ENCODE measurements at places on chromosomes 2 and 18. TPM values are rescaled to one million over a fixed set of nuclear protein-coding genes. Genes with fewer than 3 reads are reported as not detected.

ST8SIA5 gene
- total RNA-seq: 0.75 TPM

LRP2 gene
- 54.2 TPM for total RNA-seq

ARHGEF33 gene
- total RNA-seq: 0.83 TPM

NOSTRIN gene
- total RNA-seq: 0.90 TPM

INPP5D gene
- 9.4 TPM for total RNA-seq

DES gene
- total RNA-seq: 37.0 TPM

RAD51AP2 gene
- 0.18 TPM for total RNA-seq

SULT1C4 gene
- total RNA-seq: 17.5 TPM

ZNF407 gene
- total RNA-seq: 22.1 TPM

DNA sequence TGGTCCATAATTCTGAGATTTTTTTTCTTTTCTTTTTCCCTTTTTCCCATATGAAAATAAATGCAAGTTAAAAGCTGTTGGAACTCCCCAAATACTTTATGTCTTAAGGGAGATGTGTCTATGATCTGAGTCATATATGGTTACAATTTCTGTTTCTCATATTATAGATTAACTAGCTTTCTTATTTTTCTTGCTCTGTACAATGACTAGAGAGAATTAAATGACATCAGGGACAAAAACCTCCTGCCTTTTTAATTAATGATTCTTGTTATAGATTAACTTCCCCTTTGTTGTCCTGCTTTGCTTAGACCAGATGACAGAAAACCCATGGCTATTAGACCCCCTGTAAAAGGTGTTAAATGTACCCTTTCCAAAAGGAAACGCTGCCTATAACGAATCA is 643.9 kb upstream of the NXPH2 start:
- no peak for DNase-seq
- no peaks in the 10 kb centered on the region for H3K27me3 ChIP-seq
- no peak overlapping the region for H3K4me3 ChIP-seq
- H3K27ac ChIP-seq: no peak overlapping the region
- H3K4me1 ChIP-seq: peaks cover 9% of the 10 kb centered on the region
- no peaks in the 10 kb centered on the region for H3K36me3 ChIP-seq

DNA sequence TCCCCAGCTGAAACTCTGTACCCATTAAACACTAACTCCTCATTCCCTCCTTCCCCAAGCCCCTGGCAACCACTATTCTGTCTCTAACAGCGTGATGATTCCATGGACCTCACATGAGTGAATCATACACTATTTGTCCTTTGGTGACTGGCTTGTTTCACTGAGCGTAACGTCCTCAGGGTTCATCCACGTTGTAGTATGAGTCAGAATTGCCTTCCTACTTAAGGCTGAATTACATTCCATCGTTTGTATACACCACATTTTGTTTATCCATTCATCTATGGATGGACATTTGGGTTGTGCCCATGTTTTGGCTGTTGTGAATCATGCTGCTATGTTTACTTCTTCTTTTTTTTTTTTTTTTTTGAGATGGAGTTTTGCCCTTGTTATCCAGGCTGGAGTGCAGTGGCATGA is 19.6 kb upstream of the CABLES1 start:
- H3K4me3 ChIP-seq: no peak overlapping the region
- H3K4me1 ChIP-seq: peaks cover 11% of the 10 kb centered on the region
- no peaks in the 10 kb centered on the region for H3K36me3 ChIP-seq
- no peak overlapping the region for H3K27ac ChIP-seq

GRCh38 chr18:23200756-23201155 is 65.5 kb downstream of the CABLES1 start:
- H3K27me3 ChIP-seq: no peaks in the 10 kb centered on the region
- DNase-seq: no peak
- H3K4me3 ChIP-seq: no peak overlapping the region
- H3K4me1 ChIP-seq: peaks cover 28% of the 10 kb centered on the region
- H3K27ac ChIP-seq: no peak overlapping the region

- DNase-seq: no peak
- H3K36me3 ChIP-seq: no peaks in the 10 kb centered on the region
- peaks cover 19% of the 10 kb centered on the region for H3K4me1 ChIP-seq
- H3K27ac ChIP-seq: no peak overlapping the region
These were observed 5.0 kb upstream of the DGKD start for GRCh38 chr2:233349005-233349998.

- H3K27me3 ChIP-seq: no peaks in the 10 kb centered on the region
- H3K4me1 ChIP-seq: no peaks in the 10 kb centered on the region
These were observed 29.4 kb downstream of the KANSL3 start for GRCh38 chr2:96608469-96609455.

GRCh38 chr2:232543491-232543890 is 4.0 kb downstream of the CHRNG start:
- DNase-seq: no peak
- H3K4me1 ChIP-seq: peaks cover 9% of the 10 kb centered on the region
- H3K27ac ChIP-seq: no peak overlapping the region
- no peaks in the 10 kb centered on the region for H3K27me3 ChIP-seq
- H3K36me3 ChIP-seq: peaks cover 32% of the 10 kb centered on the region

DNA sequence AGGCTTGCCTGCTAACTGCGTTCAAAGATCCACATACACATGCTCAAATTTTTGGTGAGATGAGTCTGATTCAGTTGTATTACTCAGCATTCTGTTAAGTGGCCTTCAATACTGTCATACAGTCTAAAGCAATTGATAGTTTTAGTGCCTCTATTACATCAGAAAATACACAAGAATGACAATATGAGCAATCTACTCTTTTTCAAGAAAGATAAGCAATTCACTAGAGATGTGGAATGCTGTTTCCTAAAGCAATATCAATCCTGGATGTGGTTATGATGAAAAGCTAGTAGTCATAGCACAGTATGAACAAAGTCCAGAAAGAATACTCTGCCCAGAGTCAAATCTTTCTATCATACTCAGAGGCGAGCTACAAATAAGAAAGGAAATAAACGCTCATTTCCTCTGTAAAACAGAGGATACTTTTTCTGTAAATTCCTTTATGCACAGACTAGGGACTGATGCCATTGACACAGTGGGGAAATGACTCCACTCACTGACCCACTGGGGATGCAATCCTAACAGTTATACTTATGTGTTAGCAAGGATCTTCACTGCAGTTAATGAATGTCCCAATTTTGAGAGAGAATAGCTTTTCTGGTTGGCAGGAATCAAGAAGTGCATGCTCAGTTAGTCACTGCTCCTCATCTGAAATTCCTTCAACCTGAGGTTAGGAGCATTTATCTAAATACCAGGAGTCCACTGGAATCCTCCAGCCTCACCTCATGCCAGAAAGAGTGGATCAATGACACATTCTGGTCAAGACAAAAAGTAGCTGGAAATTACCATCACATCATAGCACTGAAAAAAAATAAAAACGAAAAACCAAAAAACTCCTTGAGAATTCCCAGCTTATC is 83.3 kb downstream of the PDE11A start:
- H3K27ac ChIP-seq: no peak overlapping the region
- H3K4me1 ChIP-seq: no peaks in the 10 kb centered on the region
- no peak overlapping the region for H3K4me3 ChIP-seq
- no peak for DNase-seq

DNA sequence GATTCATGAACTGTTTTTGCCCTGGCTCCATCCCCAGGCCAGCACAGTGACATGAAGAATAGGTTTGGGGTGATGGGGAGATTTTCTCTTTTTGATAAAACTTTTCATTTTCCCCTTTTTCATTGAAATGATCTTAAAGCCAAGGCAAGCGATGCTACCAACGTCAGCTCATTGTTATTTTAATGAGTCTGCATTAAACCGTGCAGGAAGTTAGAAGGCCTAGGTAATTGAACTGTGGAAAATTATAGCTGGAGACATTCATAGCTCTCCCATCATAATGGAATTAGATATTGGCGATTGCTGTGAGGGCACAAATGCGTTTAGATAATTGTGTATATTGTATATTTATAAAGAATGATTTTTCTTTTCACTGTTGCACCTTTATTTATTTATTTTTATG is 33.2 kb downstream of the SMARCAL1 start:
- H3K27me3 ChIP-seq: no peaks in the 10 kb centered on the region
- peaks cover 62% of the 10 kb centered on the region for H3K36me3 ChIP-seq
- no peaks in the 10 kb centered on the region for H3K4me1 ChIP-seq
- DNase-seq: no peak
- no peak overlapping the region for H3K27ac ChIP-seq
- H3K4me3 ChIP-seq: no peak overlapping the region

- H3K4me1 ChIP-seq: peaks cover 18% of the 10 kb centered on the region
- peak overlapping the region; percentile 94 for H3K4me3 ChIP-seq
These were observed 440 bp upstream of the UGGT1 start for GRCh38 chr2:128090575-128090944.

DNA sequence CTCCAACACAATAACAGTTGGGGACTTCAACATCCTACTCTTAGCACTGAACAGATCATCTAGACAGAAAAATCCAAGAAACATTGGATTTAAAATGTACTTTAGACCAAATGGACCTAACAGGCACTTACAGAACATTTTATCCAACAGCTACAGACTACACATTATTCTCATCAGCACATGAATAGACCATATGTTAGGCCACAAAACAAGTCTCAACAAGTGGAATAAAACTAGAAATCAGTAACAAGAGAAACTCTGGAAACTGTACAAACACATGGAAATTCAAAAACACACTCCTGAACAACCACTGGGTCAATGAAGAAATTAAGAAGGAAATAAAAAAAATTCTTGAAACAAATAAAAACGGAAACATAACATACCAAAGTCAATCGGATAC is 117.5 kb downstream of the ACVR1 start:
- H3K4me3 ChIP-seq: no peak overlapping the region
- H3K27me3 ChIP-seq: no peaks in the 10 kb centered on the region
- peaks cover 88% of the 10 kb centered on the region for H3K36me3 ChIP-seq
- no peak for DNase-seq
- no peak overlapping the region for H3K27ac ChIP-seq
- H3K4me1 ChIP-seq: no peaks in the 10 kb centered on the region

- peaks cover 6% of the 10 kb centered on the region for H3K36me3 ChIP-seq
- no peak for DNase-seq
- H3K4me1 ChIP-seq: peaks cover 33% of the 10 kb centered on the region
These were observed 37.3 kb downstream of the RNU4ATAC start for GRCh38 chr2:121567957-121568409.

GRCh38 chr2:174914853-174915760 is 90.1 kb downstream of the CHN1 start:
- no peaks in the 10 kb centered on the region for H3K4me1 ChIP-seq
- H3K4me3 ChIP-seq: no peak overlapping the region
- no peak overlapping the region for H3K27ac ChIP-seq
- no peaks in the 10 kb centered on the region for H3K27me3 ChIP-seq

GRCh38 chr2:236158969-236159777 is 9.0 kb downstream of the GBX2 start:
- no peak overlapping the region for H3K4me3 ChIP-seq
- H3K27ac ChIP-seq: no peak overlapping the region
- peaks cover 95% of the 10 kb centered on the region for H3K27me3 ChIP-seq
- H3K36me3 ChIP-seq: no peaks in the 10 kb centered on the region

DNA sequence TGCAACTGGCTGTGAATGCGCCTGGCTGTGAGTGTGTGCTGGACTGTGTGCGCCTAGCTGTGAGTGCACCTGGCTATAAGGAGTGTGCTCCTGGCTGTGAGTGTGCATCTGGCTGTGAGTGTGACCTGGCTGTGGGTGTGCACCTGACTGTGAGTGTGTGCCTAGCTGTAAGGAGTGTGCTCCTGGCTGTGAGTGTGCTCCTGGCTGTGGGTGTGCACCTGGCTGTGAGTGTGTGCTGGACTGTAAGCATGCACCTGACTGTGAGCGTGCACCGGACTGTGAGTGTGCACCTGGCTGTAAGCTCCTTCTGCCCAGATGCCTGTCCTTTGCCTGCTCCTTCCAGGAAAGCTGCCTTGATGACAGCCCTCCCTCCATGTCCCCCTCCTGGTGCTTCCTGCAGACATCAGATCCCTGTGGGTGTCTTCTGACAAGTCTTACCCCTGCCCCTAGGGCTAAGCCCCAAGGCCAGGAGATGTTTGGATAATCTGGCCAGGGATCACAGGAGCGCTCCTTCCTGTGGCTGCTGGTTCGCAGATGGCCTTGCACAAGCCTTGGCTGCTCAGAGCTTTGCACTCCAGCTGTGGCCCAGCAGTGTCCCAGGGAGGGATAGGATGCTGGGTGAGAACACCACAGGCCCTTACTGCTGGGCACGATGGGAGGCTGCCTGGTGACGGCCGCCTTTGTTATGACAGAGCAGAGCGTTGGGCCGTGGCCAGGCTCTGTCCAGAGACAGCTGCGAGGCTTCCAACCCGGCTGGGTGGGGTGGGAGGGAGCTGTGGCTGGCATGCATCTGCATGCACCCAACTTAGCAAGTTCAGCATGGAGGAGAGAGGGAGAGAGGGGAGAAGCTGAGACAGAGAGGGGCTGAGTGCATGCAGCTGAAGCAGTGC is 89.9 kb downstream of the GLI2 start:
- no peaks in the 10 kb centered on the region for H3K27me3 ChIP-seq
- no peak for DNase-seq
- peaks cover 33% of the 10 kb centered on the region for H3K4me1 ChIP-seq
- no peak overlapping the region for H3K4me3 ChIP-seq
- peaks cover 4% of the 10 kb centered on the region for H3K36me3 ChIP-seq

GRCh38 chr2:191043438-191043837 is 29.5 kb upstream of the STAT1 start:
- DNase-seq: no peak
- no peaks in the 10 kb centered on the region for H3K27me3 ChIP-seq
- no peak overlapping the region for H3K4me3 ChIP-seq
- H3K36me3 ChIP-seq: no peaks in the 10 kb centered on the region
- no peaks in the 10 kb centered on the region for H3K4me1 ChIP-seq

GRCh38 chr2:204771721-204772120 is 226.4 kb downstream of the PARD3B start:
- H3K27me3 ChIP-seq: no peaks in the 10 kb centered on the region
- H3K36me3 ChIP-seq: no peaks in the 10 kb centered on the region
- no peak overlapping the region for H3K27ac ChIP-seq
- H3K4me1 ChIP-seq: peaks cover 15% of the 10 kb centered on the region

DNA sequence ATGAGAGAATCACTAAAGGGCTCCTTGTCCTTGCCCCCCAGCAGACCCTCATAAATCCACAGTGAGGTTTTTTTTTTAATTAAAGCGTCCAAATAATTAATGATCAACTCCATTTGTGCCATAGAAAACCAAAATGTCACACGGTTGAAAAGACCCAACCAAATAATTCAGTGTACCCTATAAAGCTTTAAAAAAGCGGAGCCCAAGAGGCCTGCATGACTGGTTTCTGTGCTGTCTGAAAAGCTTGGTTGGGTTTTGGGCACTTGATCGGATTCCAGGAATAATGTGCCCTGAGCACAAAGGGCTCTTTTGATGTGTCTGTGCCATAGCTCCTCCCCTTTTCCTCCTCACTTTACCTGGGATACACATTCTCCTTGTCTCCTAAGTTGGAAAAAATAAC is 523.2 kb downstream of the TNS1 start:
- H3K4me1 ChIP-seq: peaks cover 34% of the 10 kb centered on the region
- no peak for DNase-seq
- no peak overlapping the region for H3K27ac ChIP-seq
- H3K27me3 ChIP-seq: no peaks in the 10 kb centered on the region
- no peaks in the 10 kb centered on the region for H3K36me3 ChIP-seq

- peaks cover 36% of the 10 kb centered on the region for H3K4me1 ChIP-seq
- H3K27me3 ChIP-seq: no peaks in the 10 kb centered on the region
- no peak overlapping the region for H3K4me3 ChIP-seq
These were observed 552.9 kb upstream of the TNP1 start for GRCh38 chr2:217412721-217413120.

GRCh38 chr2:199707593-199708185 is 143.3 kb downstream of the FTCDNL1 start:
- peaks cover 10% of the 10 kb centered on the region for H3K27me3 ChIP-seq
- H3K4me3 ChIP-seq: no peak overlapping the region
- H3K27ac ChIP-seq: no peak overlapping the region
- H3K4me1 ChIP-seq: no peaks in the 10 kb centered on the region

GRCh38 chr2:42838133-42838532 is 45.8 kb upstream of the HAAO start:
- no peaks in the 10 kb centered on the region for H3K27me3 ChIP-seq
- no peak for DNase-seq
- H3K27ac ChIP-seq: no peak overlapping the region
- H3K4me3 ChIP-seq: no peak overlapping the region
- H3K4me1 ChIP-seq: peaks cover 11% of the 10 kb centered on the region
